ENCODE measurements at places on chromosomes 2 and 18. TPM values are rescaled to one million over a fixed set of nuclear protein-coding genes. Genes with fewer than 3 reads are reported as not detected.

Gene DQX1
- total RNA-seq = not detected

Gene DSG4
- total RNA-seq = not detected

Gene OTOF
- total RNA-seq = not detected

Gene SS18
- 68.9 TPM for total RNA-seq

Gene UGT1A8
- total RNA-seq = not detected

Gene TNFRSF11A
- total RNA-seq = 2.5 TPM

Gene COLEC11
- total RNA-seq = not detected

Gene ALPI
- not detected for total RNA-seq

Gene SNORC
- total RNA-seq = 1.1 TPM

Gene HDHD2
- total RNA-seq = 17.5 TPM

Gene GCG
- total RNA-seq = not detected

Gene FAM110C
- 0.30 TPM for total RNA-seq

All from A375 (cell line).